ENCODE measurements at places on chromosomes 1 and 21.

- no peak for DNase-seq
Observed at GRCh38 chr1:77044133-77044849, 174.9 kb downstream of the PIGK start.

GRCh38 chr1:234769986-234770795 lies 160.2 kb upstream of the IRF2BP2 start:
- peak; percentile 71 for DNase-seq

DNA sequence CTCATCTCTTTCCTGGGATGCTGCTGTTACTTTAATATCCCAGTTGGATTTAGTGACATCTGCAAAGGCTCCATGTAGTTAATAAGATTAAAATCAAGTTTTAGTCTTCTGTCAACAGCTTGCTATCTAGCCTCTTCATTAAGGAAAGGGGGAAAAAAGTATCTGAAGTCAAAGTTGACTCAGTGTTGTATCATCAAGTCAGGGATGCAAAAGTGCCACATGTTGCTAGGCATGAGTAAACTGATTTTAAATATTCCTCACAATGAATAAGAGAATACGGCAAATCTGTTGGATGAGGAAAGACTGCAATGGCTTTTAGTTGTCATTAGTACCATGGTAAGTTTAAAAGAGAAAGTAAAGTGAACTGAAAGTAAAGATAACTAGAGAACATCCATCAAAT lies 383.2 kb upstream of the ZRANB2 start:
- DNase-seq: no peak

DNA sequence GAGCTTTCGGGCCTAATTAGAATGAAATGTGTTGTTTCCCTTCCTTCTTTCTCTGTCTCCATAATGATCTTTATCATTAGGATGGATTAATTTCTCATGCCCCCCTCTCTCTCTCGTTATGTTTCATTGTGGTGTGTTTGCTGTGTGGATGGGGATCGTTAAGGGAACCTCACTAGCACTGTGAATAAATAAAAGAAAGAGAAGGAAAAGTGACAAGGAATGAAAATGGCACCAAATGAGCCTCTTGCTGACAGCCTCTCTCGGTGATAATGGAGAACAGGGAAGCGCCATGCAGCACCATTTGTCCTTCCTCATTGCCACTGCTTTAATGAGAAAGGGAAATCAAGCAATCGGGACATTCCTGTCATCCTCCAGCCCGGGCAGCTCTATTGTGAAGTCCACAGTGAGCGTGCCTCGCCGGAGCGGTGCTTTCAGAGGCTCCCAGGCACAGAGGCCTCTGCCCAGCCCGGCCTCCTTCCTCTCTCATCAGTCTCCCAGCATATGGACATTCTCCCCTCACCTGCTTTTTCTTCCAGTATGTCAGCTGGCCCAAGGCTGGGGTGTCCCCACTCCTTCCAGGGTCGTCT lies 265.7 kb upstream of the TMEM51 start:
- no peak for DNase-seq

GRCh38 chr1:188270497-188270896 lies 1441.7 kb downstream of the PLA2G4A start:
- DNase-seq: no peak

GRCh38 chr1:85862456-85862855 lies 154.2 kb upstream of the ZNHIT6 start:
- peak; percentile 28 for DNase-seq

DNA sequence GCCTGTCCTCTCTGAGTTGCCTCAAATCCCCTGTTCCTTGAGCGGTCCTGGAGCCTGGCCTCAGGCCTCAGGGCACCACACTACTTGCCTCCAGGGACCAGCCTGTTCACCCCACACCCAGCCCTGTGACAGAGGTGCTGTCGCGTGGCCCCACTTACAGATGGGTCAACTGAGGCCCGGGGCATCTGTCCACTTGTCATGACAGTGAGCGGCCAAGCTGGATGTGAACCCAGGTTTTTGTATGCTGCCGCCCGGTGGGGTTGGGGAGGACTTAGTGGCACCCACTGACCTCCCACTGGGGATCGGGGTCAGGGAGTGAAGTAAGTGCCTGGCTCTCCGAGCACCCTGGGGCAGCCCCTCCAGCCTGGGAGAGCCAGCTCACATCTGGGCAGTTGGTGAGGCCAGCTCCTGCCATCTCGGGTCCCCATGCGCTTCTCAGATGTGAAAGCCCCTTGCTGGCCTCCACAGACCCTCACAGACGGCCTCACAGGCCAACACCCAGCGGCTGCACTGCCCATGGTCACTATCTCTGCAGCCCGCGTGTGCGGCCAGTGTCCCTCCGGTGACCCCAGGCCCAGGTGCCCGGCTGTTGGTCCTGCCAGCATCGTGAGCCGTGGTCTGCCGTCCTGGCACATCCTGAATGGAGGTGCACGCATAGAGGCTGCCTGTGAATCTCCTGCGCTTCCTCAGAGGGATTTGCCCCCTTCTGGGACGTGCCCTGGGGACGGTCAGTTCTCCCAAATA lies 9.3 kb upstream of the FAAP20 start:
- DNase-seq: no peak

DNA sequence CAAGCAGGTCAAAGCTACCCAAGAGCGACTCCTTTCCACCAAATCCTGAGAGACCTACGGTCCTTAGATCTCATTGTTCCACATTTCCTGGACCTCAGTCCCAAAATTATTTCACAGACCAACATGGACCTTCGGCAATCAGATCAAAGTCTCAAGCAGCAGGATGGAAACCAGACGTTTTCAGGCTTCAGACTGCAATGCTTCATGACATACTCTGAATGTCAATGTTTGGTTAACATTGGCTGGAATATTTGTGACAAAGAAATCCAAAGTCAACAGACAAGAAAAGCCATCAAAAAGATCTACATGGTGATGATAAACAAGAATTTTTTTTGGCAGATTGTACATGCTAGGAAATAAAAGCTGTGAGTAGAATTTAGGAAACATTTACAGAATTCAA lies 1057.3 kb downstream of the ADGRL2 start:
- no peak for DNase-seq

DNA sequence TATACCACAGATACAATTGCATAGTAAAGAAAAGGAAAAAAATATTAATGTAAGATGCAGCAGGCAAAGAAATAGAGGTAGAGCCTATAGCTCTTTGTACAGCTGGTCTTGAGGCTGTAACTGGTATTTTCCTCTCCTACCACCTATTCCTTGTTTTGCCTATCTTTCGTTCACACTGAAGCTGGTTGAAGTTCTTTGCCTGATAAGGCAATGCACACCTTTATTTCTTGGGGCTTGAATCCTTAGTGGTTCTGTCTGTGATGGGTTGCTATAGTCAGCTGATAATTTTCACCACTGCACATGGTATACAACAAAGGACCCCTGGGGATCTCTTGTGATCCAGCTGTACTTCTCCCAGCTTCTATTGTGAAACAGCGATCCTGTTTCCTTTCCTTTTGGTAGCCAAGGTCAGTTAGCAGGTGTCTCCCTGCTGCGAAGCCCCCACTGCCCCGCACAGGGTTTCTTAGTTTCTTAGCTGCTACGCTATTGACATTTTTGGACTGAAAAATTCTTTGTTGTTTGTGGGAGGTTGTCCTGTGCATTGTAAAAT lies 9.9 kb upstream of the TSNAX start:
- DNase-seq: no peak

- no peak for DNase-seq
Observed at GRCh38 chr1:206021008-206021625, 2.6 kb downstream of the CTSE start.

DNA sequence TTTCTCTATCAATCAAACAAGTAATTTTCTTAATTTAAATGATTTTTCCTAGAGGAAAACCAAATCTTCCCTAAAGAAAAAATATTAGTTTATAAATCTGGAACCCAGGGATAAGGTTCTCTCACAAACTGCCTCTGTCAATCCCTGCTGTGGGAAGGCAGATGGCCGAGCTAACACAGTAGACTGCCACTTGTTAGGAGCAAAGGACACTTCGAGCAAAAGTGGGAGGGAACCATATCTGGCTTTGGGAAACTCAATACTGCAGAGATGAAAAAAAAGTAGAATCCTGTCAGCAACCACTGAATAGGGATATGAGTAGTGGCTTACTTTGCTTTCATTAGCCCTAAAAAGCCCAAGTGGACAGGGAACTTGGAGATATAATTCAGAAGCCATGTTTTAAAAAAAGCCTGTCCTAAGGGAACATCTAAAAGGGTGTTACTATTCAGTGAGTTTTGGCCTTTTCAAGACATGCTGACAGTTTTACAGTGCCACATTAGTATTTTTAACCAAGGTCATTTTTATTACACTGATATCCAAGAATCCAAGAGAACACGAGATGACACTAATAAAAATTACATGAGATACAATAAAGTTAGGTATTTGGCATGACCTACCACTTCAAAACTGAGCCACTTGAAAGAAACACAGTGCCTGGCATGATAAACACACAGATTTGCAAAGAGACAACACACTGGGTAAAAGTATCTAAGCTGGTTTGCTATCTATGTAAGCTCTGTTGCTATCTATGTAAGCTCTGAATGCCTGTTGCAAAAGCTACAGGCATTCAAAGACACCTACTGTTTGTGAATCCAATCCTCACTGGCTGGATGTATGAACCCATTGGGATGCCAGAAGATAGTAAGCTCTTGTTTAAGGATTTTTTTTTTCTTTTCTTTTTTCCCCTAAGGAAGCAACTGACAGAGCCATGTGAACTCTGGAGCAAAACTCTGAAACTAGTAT lies 21.4 kb downstream of the TEX38 start:
- no peak for DNase-seq

- peak; percentile 50 for DNase-seq
Observed at GRCh38 chr1:164823486-164824279, 264.7 kb downstream of the PBX1 start.

DNA sequence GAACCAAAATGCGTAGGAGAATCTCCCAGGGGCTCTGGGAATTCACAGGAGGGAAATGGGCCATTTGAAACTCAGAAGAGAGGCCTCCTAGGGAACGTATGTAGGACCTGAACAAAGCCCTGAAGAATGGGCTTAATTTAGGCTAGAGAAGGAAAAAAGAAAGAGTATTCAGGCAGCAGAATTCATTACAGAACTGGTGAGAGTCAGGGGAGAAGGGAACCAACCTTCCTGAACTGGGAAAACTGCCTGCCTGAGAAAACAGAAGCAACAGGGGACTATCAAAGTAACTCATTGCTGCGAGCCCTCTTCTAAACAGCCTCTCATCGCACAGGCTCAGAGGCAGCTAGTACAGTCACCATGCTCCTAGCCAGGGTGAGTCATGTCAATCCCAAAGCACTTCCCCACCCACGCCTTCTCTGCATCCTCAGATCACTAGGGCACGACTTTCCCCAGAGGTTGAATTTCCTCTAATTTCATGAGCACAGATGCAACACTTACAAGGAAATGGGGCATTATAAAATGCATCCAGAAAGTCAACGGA lies 98.1 kb downstream of the ADSS2 start:
- DNase-seq: peak; percentile 92

GRCh38 chr1:219548386-219548785 lies 64.5 kb downstream of the ZC3H11B start:
- DNase-seq: no peak

DNA sequence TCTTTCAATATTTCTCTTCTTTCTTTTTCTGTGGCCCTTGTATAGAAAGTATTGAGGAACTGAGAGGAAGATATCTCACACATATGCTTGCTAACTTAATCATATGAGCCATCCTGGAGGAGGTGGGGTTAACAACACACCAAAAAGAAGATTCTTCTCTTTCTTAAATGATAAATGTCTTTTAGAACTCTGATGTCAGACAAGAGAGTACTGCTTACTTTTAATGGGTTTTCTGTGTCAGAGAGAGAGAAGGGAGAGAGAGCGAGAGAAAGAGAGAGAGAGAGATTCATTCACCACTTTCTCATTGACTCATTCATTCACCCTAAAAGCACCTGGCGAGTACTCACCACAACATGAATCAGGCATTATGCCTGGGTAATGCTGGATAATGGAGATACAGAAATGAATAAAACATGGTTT lies 250.3 kb upstream of the SGIP1 start:
- DNase-seq: peak; percentile 53

- DNase-seq: no peak
Observed at GRCh38 chr1:89688607-89689006, 55.7 kb downstream of the LRRC8C start.

DNA sequence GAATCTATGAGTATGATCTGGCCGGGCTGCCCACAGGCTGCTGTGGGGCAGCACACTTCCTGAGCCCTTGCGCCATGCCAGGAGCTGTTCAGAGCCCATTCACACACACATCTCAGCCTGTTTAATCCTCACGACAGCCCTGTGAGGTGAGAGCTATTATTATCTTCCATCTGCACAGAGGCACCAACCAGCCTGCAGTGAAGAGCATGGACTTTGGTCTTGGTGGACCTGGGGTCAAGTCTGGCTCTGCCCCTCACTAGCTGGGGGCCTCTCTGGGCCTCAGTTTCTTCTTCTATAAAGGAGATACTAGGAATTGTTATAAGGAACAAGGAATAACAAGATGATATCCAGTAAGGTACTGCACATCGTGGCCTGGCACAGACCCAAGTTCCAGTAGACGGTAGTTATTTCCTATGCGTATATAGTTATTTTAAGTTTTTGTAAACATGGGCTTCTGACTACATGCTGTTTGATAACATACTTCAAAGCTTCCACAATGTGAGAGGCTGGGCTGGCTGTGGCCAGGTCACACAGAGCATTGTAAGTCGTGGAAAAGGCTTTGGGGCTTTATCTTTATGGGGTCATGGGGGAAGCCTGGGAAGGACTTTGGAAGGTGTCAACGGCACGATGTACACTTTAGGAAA lies 3.4 kb upstream of the PADI2 start:
- DNase-seq: no peak

GRCh38 chr21:34567604-34568155 lies 47.2 kb downstream of the RCAN1 start:
- DNase-seq: no peak

Data from fibroblast of upper back skin (primary cell).